T-helper 17 cell (primary cell): ENCODE measurements at places on chromosomes 4 and X.

- DNase-seq, result no peak
These were observed 650.3 kb upstream of the FAM241A start for GRCh38 chr4:111494971-111495370.

DNA sequence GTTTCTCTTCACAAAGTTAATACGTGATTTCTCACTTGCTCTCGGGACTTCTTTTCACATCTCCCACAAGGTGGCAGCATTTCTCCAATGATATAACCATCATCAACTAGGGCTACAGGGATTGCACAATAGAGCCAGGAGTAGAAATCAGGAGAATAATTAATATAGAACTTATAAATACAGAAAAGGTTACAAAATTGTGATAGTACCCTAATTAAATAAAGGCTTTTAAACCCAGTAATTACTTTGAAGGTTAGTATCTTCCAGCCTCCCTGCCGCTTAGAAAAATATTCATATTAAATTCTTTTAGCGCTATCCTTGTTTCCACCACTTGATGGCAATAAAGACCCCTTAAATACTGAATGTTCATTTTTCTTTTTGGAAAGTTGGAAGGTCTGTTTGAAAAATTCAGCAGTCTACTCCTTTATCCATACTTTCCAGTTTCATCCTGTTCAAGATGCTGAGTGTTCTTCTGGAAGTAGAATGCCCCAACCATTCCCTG lies 65.8 kb downstream of the RASGEF1B start:
- peak; percentile 15 for DNase-seq

GRCh38 chr4:176319151-176319703 lies 539 bp upstream of the SPCS3 start:
- no peak for DNase-seq

GRCh38 chr4:46927201-46927600 lies 18.2 kb upstream of the COX7B2 start:
- DNase-seq, result no peak

DNA sequence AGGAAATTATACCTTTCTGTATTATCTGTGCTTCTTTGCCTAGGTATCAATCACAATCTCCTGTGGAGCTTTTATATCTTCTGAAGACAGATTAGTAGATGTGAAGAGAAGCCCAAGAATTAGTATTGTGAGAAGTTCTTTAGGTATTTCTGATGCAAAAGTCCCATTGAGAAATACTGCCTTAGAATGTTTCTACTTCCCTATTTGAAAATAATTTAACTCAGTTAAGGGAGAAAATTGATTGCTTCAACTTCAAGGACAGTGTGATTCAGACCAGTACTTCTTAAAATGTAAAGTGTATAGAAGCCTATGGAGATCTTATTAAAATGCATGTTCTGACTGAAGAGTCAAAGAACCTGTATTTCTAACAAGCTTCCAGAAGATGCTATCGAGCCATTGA lies 9.0 kb downstream of the EIF1AX start:
- no peak for DNase-seq

- no peak for DNase-seq
These were observed 6.5 kb downstream of the NEUROG2 start for GRCh38 chr4:112509243-112510141.

DNA sequence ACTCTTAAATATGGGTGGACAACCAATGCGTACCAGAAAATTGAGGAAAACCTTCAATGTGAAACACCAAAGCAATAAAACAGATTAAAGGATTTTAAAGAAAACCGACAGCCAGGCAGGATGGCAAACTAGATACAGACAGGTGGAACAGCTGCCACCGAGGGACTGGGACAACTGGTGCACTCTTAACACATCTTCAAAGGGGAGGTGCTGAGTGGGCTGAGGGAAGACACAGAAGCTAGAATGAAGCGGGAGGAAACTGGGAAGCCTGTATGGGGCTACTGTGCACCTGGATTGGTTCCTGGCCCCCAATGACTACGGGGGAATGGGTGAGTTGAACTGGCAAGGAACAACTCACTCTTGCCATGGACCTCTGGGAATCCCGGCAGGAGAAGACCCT lies 20.7 kb downstream of the ZNF280C start:
- no peak for DNase-seq

- no peak for DNase-seq
These were observed 103.2 kb downstream of the HMX1 start for GRCh38 chr4:8768357-8768999.

- DNase-seq, result no peak
These were observed 832.4 kb downstream of the PCDH18 start for GRCh38 chr4:136699905-136700304.

- DNase-seq, result no peak
These were observed 357.2 kb upstream of the GATB start for GRCh38 chr4:152117933-152118507.

DNA sequence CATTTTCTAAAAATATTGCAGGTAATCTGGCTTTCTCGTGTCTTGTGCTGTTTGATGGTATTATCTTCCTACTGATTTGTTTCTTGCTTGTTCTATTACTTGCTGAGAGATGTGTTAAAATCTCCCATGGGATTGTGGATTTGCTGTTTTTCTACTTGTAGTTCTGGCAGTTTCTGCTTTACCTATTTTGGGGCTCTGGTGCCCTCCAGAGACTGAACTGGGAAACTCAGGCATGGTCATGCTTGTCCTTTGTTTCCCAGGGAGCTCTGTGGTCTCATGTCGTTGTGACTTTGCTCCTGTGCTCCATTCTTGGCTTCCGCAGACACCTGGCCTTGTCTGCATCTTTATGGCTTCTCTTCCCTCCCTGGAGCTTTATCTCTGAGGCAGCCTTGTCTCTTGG lies 39.5 kb downstream of the NSD2 start:
- no peak for DNase-seq

DNA sequence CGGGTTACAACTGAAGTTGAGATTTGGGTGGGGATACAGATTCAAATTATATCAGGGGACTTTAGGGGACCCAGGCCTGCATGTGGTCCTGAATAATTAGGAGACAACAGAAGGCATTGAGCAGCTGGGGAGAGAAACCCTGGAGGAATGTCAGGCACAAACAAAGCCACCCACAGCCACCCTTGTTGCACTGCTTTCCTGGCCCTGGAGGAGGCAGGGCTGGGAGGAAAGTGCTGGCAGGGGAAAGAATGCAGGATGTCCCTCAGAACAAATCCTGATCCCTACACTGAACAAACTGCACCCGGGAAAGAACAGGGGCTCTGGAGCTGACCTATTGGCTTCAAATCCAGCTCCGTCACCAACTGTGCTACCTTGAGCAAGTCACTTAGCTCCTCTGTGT lies 214.1 kb upstream of the ATP6AP2 start:
- DNase-seq, result no peak

DNA sequence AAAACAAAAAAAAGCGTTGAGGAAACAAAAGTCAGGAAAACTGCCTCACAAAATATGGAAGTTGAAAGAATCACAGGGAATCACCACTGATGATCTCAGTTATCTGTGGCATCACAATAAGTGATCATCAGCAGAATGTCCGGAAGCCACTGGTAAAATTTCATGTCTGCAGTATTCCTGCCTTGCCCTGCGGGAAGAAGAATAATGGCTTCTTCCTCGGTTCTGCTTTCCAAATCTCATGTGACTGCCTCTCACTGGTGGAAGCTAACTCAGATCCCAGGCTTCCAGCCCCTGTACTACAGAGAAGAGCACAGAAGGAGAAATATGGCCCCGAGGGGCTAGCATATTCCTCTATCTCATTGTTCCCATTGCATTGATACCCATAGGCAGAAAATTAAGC lies 12.7 kb upstream of the ZNF330 start:
- DNase-seq, result no peak

GRCh38 chr4:176638992-176639391 lies 153.7 kb downstream of the VEGFC start:
- no peak for DNase-seq

DNA sequence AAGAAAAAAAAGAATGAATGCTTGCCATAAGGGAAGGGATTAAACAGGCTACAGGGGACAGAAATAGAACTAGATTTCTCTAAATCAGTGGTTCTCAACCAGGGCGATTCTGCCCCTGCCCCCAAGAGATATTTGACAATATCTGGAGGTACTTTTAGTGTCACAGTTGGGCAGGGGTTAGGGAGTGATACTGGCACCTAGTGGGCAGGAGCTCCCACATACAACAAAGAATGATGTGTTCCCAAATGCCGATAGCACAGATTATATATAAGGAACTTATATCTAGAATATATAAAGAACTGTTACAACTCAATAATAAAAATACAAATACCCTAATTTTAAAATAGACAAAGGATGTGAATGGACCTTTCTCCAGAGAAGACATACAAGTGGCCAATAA lies 14.7 kb downstream of the S100G start:
- DNase-seq, result no peak

- no peak for DNase-seq
These were observed 284.6 kb upstream of the GATB start for GRCh38 chr4:152045449-152045806.

GRCh38 chr4:165813606-165814005 lies 59.4 kb upstream of the TLL1 start:
- no peak for DNase-seq
